ENCODE measurements at places on chromosomes 6 and 20.
A peak's percentile ranks its signal among the peaks of the same experiment; 100 is the strongest.

DNA sequence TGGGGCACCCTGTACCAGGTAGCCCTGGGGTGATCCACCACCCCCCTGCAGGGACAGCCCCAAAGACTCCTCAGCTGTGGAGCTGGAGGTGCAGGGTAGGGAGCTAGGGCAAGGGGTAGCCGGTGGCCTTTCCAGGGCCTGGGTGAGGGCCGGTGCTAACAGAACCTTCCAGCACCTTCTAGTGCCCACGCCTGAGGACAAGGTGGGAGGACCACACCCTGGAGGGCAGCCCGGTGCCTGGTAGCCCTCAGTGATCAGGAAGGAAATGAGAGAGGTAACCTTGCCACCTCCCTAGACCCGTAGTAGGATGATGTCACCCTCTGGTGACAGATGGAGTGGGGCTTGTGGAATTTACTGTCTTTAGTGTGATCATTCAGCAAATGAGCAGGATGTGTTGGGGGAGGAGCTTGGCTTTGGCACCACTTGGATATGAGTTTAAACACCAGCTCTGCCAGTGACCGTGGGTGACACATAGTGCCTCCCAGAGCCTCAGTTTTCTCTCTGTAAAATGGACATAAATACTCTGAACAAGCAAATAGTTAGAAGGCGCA, 187.7 kb downstream of the NFATC2 start:
- DNase-seq, result no peak

- DNase-seq, result no peak
Observed at GRCh38 chr6:76768556-76768955, 694.7 kb downstream of the HTR1B start.

DNA sequence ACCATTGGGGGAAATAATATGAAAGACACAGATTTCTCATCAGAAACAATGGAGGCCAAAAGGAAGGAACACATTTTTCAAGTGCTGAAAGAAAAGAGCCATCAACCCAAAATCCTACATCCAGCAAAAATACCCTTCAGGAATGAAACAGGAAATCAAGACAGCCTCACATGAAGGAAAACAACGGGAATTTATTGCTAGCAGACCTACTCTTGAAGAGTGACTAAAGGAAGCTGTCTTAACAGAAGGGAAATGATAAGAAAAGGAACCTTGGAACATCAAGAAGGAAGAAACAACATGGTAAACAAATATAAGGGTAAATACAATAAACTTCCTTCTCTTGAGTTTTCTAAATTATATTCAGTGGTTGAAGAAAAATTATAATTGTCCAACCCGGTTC, 44.2 kb downstream of the RNF24 start:
- no peak for DNase-seq

DNA sequence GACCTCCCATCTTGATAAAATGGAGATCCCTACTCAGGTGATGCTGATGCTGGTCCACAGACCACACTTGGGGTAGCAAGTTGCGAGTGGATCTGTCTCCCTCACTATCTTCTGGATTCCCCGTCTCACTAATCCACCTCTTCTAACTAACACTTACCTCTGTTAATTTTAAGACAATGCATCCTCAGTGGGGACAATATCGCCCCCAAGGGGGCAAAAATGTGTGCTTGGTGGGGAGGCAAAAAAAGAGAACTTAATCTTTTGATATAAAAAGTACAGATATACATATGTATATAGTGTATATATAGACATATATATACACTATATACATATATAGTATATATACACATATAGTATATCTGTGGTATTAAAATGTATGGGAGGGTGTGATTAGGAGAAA, 4.3 kb downstream of the LRFN2 start:
- no peak for DNase-seq

- DNase-seq, result no peak
Observed at GRCh38 chr6:11705483-11705882, 73.1 kb downstream of the ADTRP start.

DNA sequence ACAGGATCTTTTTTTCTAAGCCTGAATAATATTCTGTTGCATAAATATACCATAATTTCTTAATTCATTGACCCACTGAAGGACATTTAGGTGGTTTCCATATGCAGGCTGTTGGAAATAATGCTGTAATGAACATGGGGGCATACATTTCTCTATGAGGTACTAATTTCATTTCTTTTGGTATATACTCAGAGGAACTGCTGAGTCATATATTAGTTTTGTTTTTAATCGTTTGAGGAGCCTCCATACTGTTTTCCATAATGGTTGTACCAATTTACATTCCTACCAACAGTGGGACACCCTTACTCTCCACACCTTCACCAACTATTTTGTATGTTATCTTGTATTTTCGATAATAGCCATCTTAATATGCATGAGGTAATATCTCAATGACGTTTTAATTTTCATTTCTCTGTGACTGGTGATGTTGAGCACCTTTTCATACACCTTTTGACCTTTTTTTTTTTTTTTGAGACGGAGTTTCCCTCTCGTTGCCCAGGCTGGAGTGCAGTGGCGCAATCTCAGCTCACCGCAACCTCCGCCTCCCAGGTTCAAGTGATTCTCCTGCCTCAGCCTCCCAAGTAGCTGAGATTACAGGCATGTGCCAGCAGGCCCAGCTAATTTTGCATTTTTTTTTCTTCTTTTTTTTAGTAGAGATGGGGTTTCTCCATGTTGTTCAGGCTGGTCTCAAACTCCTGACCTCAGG, 187.4 kb downstream of the RNGTT start:
- DNase-seq, result no peak

DNA sequence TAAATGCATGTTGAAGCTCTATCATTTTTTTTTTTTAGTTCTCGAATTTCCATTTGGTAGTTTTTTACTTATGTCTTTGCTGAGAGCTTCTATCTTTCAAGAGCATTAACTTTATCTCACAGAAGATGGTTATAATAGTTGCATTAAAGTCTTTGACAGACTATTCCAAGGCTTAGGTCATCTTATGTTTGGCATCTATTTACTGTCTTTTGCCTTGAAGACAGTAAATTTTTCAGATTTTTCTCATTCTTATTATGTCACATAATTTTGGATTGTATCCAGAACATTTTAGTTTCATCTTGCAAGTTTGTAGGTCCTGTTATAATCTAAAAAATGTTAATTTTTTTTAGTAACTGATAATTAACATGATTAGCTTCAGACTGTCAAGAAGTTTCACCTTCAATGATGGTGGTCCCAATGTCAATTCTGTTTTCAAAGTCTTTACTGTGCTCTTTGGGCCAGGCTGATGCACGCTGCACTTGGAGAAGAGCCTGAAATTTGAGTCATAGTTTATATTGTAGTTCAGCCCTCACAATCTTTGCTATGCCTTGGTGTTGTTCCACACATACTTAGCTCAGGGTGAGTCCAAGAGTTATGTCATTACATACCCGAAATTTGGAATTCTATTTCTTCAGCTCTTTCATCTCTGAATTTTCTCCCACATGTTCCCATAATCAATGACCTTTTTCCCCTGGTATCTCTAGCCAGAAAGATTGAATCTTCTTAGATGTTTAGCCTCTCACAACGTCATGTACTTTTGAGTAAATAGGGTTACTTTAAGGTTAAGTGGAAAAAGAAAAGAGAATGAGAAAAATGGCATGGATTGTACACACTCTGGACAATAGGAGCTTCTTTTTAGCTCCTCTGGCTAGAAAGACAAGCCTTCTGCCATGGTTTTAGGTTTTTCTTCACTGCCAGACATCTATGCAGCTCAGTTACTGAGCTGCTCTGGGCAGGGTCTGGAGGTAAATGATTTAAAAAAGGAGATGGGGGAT, 110.3 kb upstream of the BTBD3 start:
- no peak for DNase-seq

DNA sequence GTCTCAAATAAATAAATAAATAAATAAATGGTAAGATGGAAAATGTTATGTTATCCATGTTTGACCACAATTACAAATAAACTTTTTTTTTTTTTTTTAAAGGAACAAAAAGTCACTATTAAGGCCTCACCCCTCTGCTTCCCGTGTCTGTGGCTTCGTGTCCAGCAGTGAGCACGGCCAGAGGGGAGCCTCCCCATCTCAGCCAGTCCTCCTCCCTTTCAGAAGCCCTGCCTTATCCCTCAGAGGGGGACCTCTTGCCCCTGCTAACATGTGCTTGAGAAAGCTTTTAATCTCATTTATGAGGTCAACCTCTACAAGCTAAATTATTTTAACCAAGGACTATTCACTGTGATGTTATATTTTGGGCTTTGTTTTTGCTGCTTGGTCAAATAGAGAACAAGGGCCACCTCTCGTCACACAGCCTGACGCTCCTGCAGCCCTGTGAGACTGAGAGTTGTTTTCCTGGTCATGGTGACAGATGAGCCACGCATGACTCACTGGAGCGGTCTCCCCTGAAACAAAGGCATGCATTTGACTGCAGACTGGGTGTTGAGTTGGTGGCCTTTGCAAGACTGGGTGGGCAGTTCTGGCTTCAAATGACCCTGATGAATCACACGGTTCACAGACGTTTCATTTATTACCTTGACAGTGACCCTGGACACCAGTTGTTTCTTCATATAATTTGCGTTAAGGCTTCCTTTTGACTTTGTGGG, 131.8 kb downstream of the TIAM2 start:
- DNase-seq, result no peak

DNA sequence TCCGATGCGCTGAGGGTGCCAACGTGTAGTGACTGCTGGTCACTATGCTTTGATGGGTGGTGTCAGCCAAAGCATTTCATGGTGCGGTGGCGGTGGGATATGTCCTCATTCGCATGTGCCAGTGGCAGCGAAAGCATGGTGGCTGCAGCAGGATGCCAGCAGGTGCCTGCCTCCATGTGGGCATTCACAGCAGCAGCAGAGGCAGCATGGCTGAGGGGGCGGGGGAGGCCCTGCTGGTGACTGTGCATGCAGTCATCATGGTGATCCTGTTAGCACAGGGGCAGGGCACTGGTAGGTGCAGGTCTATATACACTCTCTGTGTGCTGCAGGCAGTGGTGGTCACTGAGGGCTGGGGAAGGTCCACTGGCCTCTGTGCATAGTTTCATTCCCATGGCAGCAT, 22.0 kb downstream of the FIG4 start:
- DNase-seq, result no peak

GRCh38 chr6:165616116-165616515, 46.9 kb downstream of the PDE10A start:
- DNase-seq, result no peak

GRCh38 chr6:37943436-37944058, 124.0 kb downstream of the ZFAND3 start:
- DNase-seq, result no peak

DNA sequence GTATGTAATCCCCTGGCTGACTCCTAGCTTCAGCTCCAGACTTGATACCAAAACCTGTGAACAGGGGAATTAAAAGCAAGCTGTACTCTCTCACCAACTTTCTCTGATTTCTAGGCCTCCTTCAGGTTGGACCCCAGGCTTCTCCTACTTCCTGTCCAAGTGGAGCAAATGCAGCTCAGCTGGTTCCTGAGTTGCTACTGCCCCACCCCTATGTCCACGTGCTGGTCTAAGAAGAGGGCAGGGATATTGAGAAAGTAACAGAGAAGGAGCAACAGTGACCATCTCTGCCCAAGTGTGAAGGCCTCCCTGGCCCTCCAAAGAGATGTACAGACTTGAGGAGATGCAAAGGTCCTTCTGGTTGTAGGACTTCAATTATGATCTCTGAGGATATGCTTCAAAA, 188.3 kb upstream of the MCHR2 start:
- no peak for DNase-seq

DNA sequence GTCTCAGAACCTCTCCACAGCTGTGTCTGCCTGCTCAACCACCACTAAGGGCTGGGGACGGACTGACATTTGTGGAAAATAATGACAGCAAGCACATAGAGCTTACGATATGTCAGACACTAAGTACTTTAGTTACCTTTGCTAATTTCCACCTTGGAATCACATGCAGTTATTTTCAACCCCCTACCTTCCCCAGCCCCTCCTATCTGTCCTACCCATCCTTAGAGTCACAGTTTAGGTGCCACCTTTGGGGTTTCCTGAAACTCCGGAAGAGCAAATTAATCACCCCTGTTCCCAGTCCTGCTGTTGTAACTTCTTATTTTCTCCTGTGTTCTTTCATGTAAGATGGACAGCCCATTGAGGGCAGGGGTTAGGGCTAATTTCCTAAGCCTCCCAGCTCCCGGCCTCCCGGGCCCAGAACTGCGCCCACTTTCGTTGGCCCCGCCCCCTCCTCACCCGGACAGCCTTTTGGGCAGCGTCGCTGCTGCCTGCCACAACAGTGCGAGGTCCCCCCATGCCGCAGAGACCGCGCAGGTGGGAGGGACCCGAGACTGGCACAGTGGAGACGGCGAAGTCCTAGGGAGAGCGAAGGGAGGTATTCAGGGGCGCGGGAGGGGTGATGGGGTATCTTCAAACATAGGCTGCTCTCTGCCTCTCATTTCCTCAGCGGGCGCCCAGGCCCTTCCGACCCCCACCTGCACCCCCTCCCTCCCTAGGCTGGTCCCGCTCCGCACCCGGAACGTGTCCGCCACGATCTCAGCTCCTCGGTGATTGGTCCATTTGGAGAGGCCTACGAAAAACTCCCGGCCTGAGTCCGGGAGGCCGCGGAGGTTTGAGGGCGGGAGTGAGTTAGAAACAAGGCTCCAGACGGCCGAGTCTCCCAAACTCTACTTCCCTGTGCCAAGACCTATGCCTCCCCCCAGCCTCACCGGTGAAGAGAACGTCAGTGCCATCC, 1.1 kb downstream of the DDAH2 start:
- no peak for DNase-seq

- DNase-seq, result no peak
Observed at GRCh38 chr20:57249073-57249472, 17.4 kb downstream of the BMP7 start.

GRCh38 chr6:105382958-105383357, 19.9 kb downstream of the PREP start:
- DNase-seq, result no peak

- DNase-seq, result peak; percentile 42
Observed at GRCh38 chr6:26327450-26328264, 37.3 kb upstream of the BTN3A2 start.

DNA sequence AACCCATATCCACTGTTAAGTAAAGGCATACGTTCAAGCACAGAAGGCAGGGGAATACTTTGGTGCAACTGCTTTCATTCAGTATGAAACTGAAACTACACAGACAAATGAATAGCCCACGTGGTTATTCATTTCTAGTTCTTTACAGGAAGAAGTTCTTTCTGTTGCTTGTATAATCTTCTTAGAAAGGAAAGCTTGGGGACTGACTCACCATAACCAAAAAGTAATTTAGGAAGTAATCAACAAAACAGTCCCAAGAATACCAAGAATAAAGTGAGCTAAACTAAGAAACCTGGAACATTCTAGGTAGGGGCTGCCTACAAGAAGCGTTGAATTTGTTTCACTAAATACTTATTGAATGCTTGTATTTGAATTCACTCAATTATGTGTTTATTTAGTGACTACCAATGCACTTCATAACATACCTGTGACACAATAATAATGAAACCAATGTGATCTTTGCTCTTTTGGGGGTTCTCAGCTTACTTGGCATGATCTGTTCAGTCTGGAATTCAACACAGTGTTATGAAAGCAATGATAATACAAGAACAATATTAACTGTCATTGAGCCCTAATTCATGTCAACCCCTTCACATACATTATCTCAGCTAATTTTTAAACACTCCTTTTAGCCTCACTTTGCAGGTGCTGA, 25.1 kb upstream of the KIAA0408 start:
- DNase-seq, result no peak

GRCh38 chr6:14900919-14901318, 344.9 kb upstream of the JARID2 start:
- no peak for DNase-seq

- no peak for DNase-seq
Observed at GRCh38 chr6:138945354-138945753, 42.7 kb downstream of the REPS1 start.
